ENCODE measurements at places on chromosomes 7 and 10.

GRCh38 chr7:28976022-28976421 lies 17.9 kb upstream of the TRIL start:
- DNase-seq, result no peak

- DNase-seq, result no peak
Measured at GRCh38 chr10:34710391-34710751, 104.7 kb downstream of the PARD3 start.

GRCh38 chr7:149495785-149496641 lies 1.6 kb downstream of the ZNF746 start:
- DNase-seq, result no peak

DNA sequence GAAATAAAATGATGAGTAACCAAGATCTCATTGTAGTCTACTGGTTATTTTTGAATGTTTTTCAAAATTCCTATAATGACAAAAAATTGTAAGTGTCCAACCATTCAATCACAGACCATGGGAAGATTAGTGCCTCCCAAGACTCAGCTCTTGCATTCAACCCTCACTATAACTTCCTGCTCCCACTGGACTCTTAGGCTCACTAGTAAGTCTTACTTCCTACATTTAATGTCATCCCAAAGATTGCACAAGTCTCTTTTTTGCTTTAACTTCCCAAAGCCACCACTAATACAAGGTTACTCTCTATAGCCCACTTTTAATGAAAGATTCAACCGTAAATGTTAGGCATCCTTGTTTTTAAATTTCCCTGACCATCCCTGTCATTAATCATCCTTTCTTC lies 111.9 kb upstream of the NRBF2 start:
- no peak for DNase-seq

DNA sequence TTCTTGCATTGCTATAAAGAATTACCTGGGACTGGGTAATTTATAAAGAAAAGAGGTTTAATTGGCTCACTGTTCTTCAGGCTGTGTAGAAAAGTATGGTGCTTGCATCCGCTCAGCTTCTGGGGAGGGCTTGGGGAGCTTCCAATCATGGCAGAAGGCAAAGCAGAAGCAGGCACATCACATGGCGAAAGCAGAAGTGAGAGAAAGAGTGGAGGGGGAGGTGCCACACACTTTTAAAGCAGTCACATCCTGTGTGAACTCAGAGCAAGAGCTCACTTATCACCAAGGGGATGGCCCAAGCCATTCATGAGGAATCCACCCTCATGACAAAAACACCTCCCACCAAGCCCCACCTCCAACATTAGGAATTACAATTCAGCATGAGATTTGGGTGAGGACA lies 303.5 kb downstream of the OTUD1 start:
- no peak for DNase-seq

DNA sequence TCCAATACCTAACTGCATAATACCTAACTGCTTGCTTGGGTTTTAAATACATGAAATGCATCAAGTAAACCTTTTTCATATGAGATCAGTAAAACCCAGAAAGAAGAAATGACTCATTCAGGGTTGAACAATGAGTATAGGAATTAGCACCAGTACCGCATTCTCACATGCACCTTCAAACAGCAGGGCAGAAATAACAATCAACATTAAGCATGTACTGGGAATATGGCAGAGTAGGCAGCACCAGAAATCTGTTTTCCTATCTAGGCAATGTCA lies 850.3 kb upstream of the SORCS1 start:
- no peak for DNase-seq

DNA sequence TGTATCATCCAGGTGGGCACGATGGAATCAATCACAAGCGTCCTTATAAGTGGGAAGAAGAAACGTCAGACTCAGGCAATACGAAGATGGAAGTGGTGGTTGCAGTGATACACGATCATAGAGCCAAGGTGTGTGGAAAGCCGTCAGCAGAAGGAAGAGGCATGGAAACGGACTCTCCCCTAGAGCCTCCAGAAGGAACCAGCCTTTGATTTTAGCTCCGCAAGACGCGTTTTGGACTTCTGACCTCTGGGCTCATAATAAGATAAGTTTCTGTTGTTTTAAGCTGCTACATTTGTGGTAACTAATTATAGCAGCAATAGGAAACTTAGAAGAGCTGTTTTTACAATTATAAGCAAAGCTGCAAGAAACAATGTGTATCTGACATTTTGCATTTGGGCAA lies 14.8 kb downstream of the FANK1 start:
- no peak for DNase-seq

DNA sequence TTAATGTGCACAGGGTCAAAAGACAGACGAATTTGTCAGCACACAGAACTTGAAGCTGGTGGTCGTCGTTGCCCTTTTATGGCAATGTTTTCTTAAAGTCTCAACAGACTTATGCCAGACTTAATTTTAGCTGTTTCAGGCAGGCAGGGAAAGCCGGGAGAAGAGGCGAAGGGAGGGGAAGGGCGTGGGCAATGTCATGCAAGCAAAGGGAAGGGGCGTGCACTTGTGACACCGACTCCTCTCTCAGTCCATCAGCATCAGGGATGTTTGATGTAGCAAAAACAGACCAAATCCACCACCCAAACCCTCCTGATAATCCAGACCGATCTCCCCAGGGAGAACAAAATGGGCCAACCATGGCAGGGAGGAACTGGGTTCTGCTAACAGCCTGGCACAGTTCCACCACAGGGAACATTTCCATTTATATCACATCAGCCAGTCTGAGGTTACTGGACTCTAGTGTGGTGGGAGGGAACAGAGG lies 118.1 kb upstream of the RHEB start:
- no peak for DNase-seq

DNA sequence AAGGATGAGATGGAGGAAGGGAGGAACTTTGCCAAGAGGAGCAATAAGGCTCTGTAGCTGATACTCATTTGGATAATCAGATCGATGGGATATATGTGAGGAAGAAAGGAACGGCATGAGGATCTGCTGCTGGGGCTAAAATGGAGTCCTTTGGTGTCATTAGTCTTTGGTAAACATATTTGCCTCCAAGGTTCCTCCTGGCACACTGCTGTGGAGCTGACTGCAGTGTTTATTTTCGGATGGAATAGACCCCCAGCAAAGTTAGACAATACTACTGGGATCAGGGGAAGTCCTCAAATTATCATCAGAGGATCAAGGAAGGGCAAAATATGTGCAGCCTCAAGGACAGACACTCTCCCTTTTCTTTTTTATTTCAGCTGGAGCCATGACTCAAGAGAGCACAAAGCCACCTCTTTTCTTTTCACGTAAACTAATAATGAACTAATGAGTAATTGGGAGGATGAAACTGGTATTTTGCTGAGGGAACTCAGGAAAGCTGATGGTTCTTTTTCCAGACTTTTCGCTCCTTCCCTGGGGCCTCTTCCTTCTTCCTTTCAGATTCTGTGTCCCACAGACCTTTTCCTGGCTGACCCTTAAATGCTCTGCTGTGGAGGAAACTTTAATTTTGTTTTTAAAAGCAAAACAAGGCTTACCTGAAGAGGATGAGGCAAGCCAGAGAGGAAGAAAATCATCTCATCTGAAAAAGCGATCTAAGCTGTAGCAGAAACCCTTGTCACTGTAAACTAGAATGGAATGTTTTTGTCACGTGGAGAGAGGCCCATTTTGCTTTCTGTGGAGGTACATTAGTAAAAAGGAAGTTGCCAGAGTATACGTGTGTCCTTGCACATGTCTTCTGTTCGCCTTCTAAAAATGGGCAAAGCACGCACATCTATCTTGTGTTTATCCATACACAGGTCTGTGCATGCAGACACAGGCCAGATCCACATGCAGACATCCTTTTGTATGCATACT lies 33.3 kb downstream of the LRMDA start:
- DNase-seq, result no peak

DNA sequence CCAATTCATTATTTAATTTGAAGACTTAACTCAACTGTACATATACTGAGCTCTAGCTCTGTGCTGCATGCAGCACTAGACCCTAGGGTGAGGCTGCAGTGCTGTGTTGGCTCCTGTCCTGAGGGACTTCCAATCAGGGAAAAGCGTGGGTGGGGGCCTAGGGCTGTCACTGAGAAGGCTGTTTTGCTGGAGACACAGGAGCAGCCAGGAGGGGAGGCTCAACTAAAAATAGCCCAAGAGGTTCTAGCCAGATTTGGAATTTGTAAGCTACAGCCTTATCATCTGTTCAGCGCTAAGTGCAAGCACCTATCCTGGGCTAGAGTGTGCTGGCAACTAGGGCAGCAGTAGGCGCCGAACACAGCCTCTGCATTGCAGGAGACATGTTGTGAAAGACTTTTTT lies 121.1 kb downstream of the VWC2 start:
- no peak for DNase-seq

DNA sequence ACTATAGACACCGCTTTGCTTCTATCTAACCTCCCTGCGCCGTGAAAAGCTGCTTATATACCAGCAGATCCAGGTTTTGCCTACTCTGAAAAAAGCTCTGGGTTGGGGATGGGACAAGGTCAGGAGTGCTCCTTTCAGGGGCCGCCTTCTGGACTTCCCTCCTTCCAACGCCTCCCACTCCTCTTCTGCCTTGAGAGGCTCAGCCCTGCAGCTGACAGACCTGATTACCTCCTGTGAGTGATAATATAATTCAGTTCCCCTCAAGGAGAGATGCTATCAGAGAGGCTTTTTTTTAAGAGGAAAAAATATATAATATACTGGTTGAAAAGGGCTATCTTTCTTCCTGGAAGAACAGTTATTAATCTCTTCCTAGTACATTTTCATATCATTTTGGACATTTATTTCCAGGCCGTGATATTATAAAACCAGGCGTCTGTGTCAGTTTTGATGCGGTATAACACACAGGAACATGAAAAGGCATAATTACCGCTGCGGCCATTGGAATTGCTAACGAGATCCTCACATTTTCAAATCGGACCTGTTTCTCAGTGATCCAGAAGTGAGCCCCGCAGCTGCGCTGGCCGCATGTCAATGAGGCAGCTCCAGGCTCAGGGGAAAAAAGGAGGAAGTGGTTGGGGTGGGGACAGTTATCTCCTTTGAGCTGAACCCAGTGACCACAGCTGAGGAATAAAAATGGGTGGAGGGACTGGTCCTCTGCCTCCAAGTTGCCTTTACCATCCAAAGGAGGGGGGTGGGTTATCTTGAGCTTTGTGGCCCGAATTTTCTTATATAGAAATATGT lies 457.1 kb downstream of the TYW1 start:
- DNase-seq, result no peak

GRCh38 chr10:15072358-15072757 lies 16.2 kb downstream of the ACBD7 start:
- no peak for DNase-seq

DNA sequence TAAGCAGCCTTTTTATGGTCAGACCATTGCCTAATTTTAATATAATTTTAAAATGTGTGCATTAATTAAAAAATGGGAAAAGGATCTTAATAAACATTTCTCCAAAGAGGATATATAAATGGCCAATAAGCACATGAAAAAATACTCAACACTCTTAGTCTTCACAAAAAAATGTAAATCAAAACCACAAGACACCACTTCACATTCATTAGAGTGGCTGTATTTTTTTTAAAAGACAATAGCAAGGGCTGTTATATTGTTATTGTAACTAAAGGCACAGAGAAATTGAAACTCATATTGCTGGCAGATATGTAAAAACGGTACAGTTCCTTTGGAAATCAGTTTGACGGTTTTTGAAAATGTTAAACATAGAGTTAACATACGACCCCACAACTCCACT lies 3.2 kb upstream of the CROT start:
- DNase-seq, result no peak

GRCh38 chr7:47846138-47846836 lies 102.0 kb downstream of the PKD1L1 start:
- no peak for DNase-seq

DNA sequence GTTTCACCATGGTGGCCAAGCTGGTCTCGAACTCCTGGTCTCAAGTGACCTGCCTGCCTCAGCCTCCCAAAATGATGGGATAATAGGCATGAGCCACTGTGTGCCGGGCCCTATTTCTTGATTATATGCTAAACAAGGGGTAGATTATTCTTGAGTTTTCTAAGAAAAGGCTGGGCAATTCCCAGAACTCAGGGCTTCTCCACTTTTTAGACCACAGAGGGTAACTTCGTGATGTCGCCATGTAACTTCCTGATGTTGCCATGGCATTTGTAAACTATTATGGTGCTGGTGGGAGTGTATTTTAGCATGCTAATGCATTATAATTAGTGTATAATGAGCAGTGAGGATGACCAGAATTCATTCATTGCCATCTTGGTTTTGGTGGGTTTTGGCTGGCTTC lies 35.8 kb downstream of the OTUD1 start:
- DNase-seq, result no peak

DNA sequence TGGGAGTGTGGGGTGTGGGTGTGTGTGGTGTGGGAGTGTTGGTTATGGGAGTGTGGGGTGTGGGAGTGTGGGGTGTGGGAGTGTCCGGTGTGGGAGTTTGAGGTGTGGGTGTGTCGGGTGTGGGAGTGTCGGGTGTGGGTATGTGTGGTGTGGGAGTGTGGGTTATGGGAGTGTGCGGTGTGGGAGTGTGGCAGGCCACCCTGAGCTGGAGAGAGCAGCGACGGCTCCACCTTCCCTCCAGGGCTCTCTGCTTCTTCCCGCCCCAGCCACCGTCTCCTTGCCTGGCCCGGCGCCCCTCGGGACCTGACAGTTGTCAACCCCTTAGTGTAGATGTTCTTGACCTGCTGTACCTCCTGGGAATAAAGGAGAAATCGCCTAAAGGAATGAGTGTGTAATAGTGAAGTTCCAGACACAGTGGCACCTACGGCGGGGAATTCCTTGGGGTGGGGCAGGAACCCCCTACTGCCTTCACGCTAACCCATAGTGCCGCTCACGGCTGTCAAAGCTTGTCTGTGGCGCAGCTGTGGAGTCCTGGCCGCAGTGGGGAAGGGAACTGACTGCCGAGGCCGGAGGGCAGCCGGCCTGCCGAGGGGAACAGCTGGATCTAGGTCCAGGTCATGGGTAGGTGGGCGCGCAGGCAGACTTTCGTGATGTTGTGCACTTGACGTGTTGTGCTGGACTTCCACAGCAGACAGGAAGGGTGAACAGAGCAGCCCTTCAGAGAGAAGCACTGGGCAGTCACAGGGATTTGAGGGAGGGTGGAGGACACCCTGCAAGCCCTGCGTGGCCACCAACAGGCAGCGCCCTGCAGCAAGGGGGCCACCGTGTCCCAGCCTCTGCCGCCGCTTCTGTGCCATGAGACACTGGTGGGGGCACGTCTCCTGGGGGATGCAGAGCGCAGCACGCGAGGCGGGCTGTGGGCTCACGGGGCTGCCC lies 49.0 kb upstream of the EN2 start:
- no peak for DNase-seq

- no peak for DNase-seq
Measured at GRCh38 chr7:29345590-29345989, 151.0 kb downstream of the CHN2 start.
